ENCODE measurements at places on chromosomes 11 and 22.
A peak's percentile ranks its signal among the peaks of the same experiment; 100 is the strongest.

DNA sequence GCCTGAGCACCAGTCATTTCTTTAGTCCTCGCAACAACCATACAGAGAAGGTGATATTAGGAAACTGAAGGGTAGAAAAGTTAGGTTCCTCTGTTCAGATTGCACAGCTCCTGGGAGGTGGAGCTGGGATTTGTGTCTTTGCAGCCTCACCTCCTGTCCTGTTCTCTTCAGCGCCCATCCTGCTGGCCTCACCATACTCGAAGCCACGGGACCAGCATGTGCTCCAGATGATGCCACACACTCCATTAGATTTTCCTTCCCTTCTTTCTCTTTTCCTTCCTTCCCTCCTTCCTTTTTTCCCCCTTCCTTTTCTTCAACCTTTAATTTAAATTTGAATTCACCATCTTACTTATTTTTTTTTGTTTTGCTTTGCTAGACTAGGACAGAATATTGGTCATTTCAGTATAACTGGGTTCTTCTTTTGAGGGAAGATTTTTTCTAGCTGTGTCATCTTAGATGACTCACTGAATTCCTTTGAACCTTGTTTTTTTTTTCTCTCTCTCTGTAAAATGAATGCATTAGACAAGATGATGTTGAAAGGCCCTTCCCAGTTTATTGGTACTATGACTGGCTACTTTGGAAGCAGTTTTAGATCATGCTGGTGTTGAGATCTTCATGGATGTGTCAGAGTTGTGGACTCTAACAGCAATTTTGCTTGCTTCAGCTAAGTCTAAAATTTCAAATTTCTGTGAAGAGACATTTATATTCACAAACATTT lies 662.5 kb upstream of the TENM4 start:
- DNase-seq: no peak

- DNase-seq: no peak
Measured at GRCh38 chr11:46712874-46713576, 6.0 kb upstream of the F2 start.

DNA sequence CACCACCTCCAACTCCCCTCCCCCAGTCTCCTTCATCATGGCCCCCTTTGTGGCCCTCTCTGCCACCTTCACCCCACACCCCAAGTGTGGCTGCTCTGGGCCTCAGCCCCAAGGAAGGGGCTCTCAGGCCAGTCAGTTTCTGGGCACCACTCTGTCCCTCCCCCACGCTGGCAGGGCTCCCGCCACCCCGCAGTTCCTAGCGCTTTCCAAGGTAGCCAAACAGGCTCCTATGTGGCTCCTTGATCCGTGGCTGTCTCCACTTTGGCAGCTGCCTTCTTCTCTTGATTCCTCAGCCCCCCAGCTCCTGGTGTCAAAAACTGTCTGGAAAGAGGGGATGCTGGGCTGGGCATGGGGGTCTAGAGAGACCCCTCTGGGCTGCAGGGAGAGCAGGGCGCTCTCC lies 10.4 kb upstream of the CACNA1I start:
- DNase-seq: no peak

DNA sequence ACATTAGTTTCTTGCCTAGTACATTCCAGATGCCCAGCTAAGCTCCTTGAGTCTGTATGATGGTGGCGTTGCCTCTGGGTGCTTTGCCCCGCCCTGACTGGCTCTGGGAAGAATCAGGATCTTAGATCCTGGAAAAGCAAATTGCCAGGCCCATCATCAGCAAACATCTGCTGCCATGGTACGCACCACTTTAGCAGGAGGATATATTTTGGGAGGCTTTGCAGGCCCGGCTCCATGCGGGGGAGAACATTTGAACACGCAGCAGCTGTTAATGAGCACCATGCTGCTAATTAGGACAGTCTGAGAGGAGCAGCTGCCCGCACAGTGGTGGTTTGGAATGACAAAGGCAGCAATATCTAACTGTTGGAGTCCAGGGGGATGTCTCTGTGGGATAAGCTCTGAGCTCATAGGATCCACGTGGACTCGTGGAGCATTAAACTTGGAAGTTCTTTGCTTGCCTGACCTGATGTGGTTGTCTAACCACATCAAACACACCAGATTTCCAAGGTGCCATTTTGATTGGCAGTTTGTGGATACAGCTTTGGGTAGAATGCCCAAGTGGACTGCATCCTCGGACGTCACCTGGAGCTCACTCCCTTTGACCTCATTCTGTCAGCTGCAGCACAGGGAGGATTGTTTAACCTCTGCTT lies 217.0 kb upstream of the ZBED5 start:
- DNase-seq: no peak

- DNase-seq: no peak
Measured at GRCh38 chr22:44312766-44313165, at the start of gene SHISAL1. Gene SHISAL1 (minus strand): TSS chr22:44312951. CDS start chr22:44300945, 12,006 bp downstream.

DNA sequence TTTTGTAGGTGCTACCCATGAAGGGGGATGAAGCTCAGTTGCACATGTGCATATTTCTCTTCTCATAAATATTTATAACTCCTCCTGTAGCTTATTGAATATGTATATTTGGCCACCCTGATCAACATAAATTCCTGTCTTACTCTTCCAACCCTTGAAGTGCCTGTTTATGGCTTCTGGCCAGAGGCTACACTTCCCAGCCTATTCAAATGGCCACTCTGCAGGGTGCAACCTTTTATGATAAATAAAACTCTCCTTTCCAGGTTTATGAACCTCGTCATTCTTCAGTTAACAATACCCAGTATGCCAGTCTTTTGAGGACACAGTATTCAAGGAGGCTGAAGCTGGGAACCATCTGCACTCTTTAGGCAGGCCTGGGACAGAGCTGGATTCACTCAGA lies 2.6 kb upstream of the RTL6 start:
- DNase-seq: no peak

DNA sequence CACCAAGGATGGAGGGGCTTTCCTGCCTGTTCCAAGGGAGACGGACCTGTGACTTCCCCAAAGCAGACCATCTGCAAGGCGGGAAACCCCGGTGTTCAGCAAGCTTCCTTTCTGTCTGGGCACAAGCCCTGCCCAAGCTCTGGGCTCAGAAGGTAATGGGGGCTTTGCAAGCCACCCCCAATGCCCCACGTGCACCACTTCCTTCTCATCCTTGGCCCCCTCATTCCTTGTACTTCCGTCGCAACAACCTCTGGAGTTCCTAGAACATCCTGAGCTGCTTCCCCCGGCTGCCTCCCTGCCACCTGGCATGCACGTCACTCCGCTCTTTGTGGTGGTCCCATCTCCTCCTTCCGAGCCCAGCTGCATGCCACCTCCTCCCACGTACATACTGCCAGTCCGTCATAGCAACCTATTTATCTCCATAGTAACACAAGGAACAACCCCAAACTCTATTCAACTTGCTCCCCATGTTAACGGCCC lies 3.9 kb downstream of the MYEOV start:
- DNase-seq: no peak

DNA sequence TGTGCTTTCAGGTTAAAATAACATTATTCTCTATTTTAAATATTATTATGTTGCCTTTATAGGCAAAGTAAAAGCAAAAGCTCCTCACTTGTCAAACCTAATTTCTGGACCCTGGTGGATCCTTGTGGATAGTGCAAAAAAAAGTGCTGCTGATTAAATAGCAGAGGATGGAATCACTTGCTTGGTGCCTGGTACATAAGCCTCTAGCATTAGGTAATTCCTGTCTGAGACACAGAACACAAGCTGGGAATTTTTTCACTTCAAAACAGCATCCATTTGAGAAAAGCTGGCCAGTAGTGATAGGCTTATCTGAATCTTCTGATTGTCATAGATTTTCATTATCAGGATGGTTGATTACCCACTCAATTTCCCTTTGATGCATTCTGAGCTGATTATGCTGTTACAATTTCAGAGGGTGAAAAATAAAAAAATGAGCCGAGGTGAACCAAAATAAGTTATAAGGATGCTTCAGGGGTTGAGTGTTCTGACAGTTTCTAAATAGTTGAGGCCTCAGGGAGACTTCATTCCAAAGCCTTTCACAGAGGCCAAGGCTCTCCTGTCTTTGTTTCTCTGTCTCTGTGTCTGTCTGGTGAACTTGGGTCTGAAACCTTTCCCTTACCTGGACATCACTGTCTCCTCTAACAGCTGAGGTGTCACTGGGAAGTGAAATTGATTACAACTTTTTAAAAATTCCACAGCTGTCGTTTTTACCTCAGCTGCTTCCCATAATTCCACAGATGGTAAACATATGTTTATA lies 242.9 kb downstream of the NELL1 start:
- no peak for DNase-seq

DNA sequence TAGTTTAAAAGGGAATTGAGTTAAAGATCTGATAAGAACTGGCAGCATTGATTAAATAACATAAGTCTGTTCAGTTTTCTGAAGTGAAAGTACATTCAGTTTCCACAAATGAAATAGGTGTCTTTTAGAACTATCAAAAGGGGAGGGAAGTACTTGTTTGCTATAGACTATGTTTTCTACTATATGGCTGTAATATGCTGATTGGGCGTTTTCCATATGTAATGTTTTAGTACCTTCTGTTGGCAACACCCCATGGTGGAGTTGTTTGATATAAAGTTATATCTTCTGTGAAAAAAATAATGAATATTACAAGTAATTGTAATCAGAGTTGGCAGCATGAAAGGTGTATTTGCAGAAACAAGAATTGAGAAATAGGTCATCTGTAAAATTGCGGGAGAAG lies 237.6 kb downstream of the JRKL start:
- no peak for DNase-seq

DNA sequence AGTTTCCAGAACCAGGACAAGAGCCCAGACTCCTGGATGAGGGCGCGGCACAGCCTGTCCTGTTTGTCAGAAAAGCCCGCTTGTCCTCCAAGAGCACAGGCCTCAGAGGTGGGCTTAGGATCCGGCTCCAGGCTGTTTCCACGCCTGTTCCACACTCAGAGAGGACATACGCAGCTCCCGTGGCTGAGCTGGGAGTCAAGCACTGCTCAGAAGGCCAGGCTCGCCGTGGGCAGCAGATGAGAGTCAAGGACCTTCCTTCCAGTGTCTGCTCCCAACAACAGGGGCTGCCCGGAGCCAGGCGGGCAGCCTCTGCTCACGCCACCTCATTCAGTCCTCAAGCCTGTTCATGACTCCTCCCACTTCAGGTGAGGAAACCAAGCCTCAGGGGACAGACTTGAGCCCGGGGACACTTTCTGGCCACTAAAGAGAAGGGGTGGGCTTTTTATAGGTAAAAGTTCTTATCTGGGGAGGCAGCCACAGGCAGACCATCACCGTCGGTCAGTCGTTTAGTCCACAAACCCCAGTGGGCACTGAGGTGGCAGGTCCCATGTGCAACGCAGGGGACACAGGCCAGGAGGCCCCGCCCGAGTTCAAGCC lies 3.8 kb downstream of the CYB5R3 start:
- no peak for DNase-seq

- DNase-seq: no peak
Measured at GRCh38 chr22:26663374-26663923, 6.1 kb downstream of the MIAT start.

DNA sequence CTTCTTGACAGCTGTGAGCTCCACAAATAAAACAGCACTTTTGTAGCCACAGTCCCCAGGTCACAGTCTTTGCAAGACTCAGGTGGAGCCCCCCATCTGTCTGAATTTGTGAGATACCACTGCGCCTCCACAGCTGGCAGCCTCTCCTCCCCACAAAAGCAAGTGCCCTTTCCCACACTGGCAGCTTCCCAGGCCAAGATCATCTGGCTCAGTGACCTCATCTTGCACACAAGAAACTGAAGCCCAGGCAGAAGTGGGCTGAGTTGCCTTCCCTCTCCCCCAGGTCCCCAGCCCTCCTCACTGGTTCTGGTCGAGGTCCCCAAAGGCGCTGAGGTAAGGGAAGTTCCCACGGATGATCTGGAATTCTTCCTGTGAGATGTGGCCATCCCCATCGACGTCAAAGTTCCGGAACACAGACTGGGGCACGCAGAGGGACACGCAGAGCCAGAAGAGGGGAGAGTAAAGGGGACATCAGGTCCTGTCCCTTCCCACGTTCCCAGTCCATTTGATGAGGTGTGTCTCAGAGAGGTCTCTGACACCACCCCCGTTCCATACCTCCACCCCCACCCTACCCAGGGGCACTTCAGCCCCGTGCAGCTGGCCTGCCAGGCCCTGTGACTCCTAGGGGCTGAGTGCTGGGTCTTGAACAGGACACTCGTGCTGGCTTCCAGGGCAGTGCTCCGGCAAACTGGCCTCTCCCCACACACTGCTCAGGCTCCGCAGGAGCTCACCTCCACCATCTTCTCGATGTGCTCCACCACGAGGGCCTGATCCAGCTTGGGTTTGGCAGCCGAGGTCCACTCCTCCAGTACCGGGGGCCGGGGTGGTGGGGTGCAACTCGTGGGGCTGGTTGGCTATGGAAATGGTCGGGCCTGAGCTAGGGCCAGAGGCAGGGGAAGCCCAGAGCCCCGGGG lies 8.9 kb downstream of the RASGRP2 start:
- DNase-seq: no peak

GRCh38 chr11:119896387-119897045 lies 167.5 kb upstream of the NECTIN1 start:
- no peak for DNase-seq

DNA sequence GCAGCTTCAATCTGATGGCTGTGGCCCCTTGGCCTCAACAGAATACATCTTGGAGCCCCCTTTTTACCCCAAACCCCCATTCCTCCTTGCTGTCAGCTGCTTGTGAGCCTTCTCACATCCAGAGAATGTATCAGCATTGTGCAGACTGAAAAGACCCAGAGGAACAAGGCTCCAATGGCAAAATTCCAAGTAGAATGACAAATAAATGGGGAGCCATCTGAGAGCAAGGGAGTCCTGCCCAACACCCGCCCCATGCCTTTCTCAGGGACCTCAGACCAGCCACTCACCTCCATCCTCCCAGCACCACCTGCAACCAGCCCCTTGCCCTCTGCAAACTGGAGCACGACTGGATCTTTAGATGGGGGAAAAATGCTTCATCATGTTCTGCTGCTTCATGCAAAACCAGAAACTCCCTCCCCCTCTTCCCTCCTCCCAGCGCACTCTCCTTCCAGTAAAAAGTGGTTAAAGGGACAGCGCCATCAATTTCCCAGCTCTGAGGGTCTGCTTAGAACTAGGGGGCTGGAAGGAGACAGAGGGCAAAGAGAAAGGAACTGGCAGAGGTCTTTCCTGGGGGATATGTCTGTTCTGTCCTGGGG lies 2.2 kb upstream of the NEFH start:
- DNase-seq: no peak

- DNase-seq: peak; percentile 35
Measured at GRCh38 chr22:28798810-28799605, 1.4 kb downstream of the XBP1 start.

GRCh38 chr11:9714272-9714940 lies 50.5 kb downstream of the SWAP70 start:
- no peak for DNase-seq

DNA sequence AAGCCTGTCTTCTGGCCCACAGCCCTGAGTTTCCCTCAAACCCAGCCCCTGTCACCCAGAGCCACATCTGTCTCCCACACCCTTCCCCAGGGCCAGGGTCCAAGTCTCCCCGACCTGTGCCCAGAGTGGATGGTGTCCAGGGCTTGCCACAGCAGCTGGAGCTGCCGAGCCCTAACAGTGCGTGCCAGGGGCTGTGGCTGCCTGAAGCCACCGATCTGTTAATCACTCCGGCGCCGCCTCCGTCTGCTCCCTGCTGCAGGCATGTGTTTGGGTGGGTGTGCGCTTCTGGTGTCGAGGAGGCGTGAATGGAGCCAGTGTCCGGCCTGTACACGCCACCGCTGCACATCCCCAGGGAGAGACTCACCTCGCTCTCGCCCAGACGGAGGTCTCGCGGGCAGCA lies 26.1 kb downstream of the SHISAL1 start:
- DNase-seq: no peak
